Hepatocyte (in vitro differentiated cells): ENCODE measurements at places on chromosomes 16 and 17. TPM values are rescaled to one million over a fixed set of nuclear protein-coding genes. Genes with fewer than 3 reads are reported as not detected.

TAT gene
- 2.7 and 2.8 TPM in 2 replicates for polyA plus RNA-seq

TPSG1 gene
- polyA plus RNA-seq, result 2.0 and 2.3 TPM in 2 replicates

SLC38A10 gene
- polyA plus RNA-seq, result 123 and 124 TPM in 2 replicates

CLEC10A gene
- 0.17 and 0.21 TPM in 2 replicates for polyA plus RNA-seq

SDR42E2 gene
- polyA plus RNA-seq, result not detected in 2 replicates

FNDC8 gene
- polyA plus RNA-seq, result not detected in 2 replicates

KRT33B gene
- 0.35 TPM in 1 of 2 replicates, not detected in the other for polyA plus RNA-seq

CCL13 gene
- not detected in 2 replicates for polyA plus RNA-seq

GRIN2C gene
- polyA plus RNA-seq, result 0.13 and 0.27 TPM in 2 replicates

NUDT7 gene
- 15.9 and 16.7 TPM in 2 replicates for polyA plus RNA-seq

ZNF469 gene
- 0.94 and 1.3 TPM in 2 replicates for polyA plus RNA-seq

ODAD4 gene
- 0.75 and 0.76 TPM in 2 replicates for polyA plus RNA-seq

CCL8 gene
- polyA plus RNA-seq, result 1.6 TPM in 1 of 2 replicates, not detected in the other

TBC1D3H gene
- polyA plus RNA-seq, result not detected in 2 replicates

C16orf89 gene
- polyA plus RNA-seq, result 2.0 and 3.8 TPM in 2 replicates

BRIP1 gene
- polyA plus RNA-seq, result 0.50 and 1.8 TPM in 2 replicates

CETP gene
- polyA plus RNA-seq, result not detected in 2 replicates

OR1F1 gene
- 0.61 TPM in 1 of 2 replicates, not detected in the other for polyA plus RNA-seq

SLC47A1 gene
- polyA plus RNA-seq, result 17.4 and 26.4 TPM in 2 replicates

CLDN6 gene
- polyA plus RNA-seq, result 568 and 574 TPM in 2 replicates

MYLK3 gene
- polyA plus RNA-seq, result 1.9 and 2.5 TPM in 2 replicates

TIGD7 gene
- 5.1 and 9.7 TPM in 2 replicates for polyA plus RNA-seq

MTHFSD gene
- polyA plus RNA-seq, result 11.5 and 15.3 TPM in 2 replicates

MT1E gene
- polyA plus RNA-seq, result 105 and 121 TPM in 2 replicates

TRIM72 gene
- polyA plus RNA-seq, result not detected in 2 replicates

ACE gene
- 7.2 and 9.5 TPM in 2 replicates for polyA plus RNA-seq

RNF112 gene
- polyA plus RNA-seq, result 8.6 and 11.3 TPM in 2 replicates

SMIM22 gene
- polyA plus RNA-seq, result 12.3 and 15.1 TPM in 2 replicates

KRTAP2-3 gene
- polyA plus RNA-seq, result not detected in 2 replicates

PTX4 gene
- not detected in 2 replicates for polyA plus RNA-seq

TP53TG3 gene
- polyA plus RNA-seq, result not detected in 2 replicates

ADAD2 gene
- polyA plus RNA-seq, result 0.30 TPM in 1 of 2 replicates, not detected in the other
